Activated CD4-positive, alpha-beta T cell treated with anti-CD3 and anti-CD28 coated beads, Interleukin-2, amount 50 U/mL, for 1 hour (primary cell): ENCODE measurements at places on chromosomes 2 and 18.

DNA sequence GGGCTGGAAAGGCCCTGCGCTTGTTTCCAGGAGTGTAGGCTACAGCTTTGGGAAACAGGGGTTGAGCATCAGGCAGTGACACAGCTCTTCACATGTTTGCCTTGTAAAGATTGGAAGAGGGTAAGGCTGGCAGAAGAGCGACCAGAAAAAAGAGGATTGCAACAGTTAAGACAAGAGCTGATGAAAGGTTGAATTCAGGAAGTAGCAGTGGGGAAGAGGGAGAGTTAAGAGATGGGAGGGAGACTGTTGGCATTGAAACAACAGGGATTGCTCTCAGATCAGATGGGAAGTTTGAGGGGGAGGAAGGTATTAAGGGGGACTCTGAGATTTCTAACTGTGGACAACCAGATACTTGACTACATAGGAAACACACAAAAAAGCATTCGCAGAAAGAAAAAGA, 96.9 kb downstream of the CTAGE1 start:
- DNase-seq = no peak

DNA sequence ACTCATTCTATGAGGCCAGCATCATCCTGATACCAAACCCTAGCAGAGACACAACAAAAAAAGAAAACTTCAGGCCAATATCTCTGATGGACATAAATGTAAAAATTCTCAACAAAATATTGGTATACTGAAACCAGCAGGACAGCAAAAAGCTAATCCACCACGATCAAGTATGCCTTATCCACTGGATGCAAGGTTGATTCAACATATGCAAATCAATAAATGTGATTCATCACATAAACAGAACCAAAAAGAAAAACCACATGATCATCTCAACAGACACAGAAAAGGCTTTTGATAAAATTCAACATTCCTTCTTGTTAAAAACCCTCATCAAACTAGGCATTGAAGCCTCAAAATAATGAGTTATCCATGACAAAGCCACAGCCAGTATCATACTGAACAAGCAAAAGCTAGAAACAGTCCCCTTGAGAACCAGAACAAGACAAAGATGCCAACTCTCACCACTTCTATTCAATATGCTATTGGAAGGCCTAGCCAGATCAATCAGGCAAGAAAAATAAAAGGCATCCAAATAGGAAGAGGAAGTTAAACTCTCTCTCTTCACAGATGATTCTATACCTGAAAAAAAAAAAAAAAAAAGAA, 45.3 kb downstream of the RTTN start:
- no peak for DNase-seq

DNA sequence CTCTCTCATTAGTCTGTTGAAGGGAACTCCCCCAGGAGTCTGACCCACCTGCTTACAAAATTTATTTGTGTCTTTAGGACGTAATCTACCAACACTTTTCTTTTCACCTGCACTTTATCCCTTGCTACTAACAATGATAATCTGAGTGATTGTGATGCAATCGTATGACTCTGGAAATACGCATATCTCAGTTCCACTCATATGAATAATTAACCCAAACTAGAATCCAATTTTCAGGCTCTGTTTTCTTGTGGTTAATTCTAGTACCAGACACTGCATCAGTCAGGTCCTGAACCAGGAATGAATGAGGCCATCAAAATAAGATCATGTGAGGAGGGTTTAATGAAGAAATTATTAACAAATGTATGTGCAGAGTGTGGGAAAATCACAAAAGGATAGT, 158.4 kb upstream of the SRD5A2 start:
- no peak for DNase-seq

DNA sequence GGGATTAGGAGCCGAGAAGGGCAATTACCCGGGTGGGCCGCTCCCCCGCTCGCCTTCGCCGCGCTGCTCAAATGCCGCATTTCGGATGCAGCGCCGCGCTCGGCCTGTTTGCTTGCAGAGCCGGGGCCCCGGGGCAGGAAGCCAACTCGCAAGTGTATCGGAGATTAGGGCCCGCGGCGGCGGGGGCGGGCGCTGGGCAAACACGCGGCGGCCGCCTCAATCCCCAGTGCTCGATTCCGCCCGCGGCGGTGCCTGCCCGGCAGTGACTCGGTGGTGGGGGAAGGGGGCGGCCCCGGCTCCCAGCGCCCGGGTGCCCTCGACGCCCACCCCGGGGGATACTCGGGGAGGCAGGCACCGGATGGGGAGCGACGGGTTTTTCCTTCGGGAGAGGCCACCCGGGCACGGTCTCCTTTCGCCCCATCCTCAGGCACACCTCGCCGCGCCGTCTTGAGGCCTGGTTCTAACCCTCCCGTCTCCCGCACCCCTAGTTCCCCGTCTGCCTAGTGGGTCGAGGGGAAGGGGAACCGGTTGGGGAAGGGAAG, 26.6 kb upstream of the NOTO start:
- DNase-seq = peak; percentile 69

GRCh38 chr2:61617610-61618009, 79.5 kb upstream of the XPO1 start:
- DNase-seq = no peak

DNA sequence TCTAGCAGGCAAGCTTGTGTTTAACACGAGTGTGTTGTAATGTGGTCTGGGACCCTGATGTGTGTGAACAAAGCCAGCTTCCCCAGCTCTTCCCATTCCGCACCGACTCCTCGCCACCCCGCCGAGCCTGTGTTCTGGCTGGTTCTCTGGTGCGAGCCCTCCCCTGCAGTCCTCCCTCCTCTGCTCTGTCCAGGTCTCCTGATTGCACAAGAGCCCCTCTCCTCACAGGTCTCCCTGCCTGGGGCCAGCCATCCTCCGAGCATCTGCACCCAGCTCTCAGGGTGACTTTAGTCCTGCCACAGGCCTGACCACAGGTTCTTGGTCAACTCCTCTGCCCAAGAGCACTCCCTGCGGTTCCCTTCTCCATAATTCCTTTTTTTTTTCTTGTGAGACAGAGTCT, 13.2 kb downstream of the SLC66A3 start:
- no peak for DNase-seq

DNA sequence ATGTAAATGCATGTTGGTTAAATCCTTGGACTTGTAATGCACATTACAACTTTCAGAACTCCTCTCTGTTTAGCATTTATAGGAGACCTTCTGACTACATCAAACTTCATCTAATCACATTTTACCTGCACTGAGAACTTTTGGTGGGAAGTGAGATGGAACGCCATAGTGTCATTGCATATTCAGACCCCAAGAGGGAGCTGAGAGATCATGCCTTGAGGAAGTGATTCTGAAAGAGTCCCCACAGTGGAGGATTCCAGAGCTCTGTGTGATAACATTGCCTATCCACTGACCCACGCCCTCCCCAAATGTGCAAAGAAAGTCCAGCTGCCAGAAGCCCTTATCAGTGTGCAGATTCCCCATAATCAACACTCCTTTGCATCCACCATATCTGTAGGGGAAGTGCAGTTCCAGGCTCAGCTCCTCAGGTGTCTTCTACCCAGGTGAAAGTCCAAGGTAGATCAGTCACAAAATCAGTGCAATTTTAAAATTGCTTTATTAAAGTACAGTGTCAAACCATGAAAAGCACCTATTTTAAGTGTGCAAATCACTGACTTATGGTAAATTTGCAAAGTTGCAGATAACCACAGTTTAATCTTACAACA, 212.4 kb downstream of the RPIA start:
- no peak for DNase-seq

GRCh38 chr2:56806924-56807323, 623.1 kb downstream of the CCDC85A start:
- DNase-seq = no peak

GRCh38 chr18:35220424-35220823, 20.4 kb upstream of the ZNF397 start:
- no peak for DNase-seq

- peak; percentile 13 for DNase-seq
These were observed 335 bp downstream of the ERFE start for GRCh38 chr2:238159071-238159539.

GRCh38 chr18:77102259-77103040, 30.1 kb downstream of the MBP start:
- DNase-seq = no peak

- DNase-seq = no peak
These were observed 158.8 kb downstream of the DDX1 start for GRCh38 chr2:15750433-15750814.

GRCh38 chr2:24592441-24593100, 101.5 kb downstream of the NCOA1 start:
- no peak for DNase-seq

- peak; percentile 47 for DNase-seq
These were observed at the start of gene TSHZ1 for GRCh38 chr18:75210274-75211001. Gene TSHZ1, plus strand, starts transcription at chr18:75210797. Its CDS starts 1,080 bp downstream, at chr18:75211877.

DNA sequence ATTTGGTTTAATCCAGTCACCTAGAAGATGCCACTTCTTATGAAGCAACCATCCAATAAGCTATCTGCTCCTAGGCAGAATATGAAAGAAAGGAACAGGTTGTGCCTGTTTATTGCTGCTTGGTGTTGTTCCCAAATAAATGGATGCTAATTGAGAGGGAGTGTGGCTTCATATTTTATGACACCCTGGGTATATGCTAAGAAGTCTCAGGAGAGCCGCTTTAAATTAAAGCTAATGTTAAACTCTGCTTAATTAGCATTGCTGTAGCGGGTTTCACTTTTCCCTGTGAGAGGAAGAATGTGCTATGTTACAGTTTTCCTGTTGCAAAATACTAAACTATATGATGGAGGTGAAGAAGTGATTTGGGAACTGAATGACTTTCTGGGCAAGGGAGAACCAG, 48.7 kb upstream of the TANK start:
- no peak for DNase-seq

- no peak for DNase-seq
These were observed 93.0 kb upstream of the MYO3B start for GRCh38 chr2:170084820-170085491.

DNA sequence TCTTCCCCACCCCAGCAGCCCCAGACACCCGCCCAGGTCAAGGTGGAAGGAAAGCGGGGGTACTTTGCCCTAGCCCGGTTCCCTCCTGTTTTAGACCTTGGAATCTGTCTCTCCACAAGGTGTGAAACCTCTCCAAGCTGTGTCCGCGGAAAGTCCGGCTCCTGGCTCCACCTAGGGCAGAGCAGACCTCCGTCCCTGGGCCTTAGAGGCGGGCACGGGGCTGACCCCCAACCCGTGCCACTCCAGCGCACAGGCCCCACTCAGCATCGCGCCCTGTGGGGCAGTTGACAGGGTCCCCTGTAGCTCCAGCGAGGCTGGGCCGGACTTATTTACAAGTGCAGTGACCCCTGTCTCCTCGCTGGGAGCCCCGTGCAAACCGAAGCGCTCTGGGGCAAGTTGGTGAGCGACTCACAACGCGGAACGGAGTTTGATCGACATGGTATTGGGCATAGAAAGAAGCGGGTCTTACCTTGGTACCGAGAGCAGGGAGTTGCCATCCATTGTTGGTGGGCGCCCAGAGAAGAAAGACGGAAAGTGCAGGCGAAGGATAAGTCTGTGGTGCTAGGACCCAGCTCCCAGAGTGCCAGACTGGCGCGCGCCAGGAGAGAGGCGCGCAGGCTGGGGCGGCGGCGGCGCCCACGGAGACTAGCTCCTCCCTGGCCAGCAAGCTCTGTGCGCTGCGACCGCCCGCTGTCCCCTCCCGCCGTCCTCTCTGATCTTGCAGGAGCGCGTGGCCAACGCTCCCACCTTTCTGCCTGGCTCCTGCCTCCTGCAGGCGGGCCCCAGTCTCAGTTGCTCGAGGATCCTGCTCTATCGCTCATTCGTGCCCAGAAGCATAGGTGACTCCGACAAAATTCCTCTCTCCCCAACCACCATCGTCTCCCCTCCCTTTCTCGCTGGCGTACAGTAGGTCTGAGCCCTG, at the start of gene SPHKAP:
SPHKAP (minus strand) TSS at position 590 of the 922 bp plus-strand sequence; CDS start at position 501, 89 bp downstream.
- no peak for DNase-seq

DNA sequence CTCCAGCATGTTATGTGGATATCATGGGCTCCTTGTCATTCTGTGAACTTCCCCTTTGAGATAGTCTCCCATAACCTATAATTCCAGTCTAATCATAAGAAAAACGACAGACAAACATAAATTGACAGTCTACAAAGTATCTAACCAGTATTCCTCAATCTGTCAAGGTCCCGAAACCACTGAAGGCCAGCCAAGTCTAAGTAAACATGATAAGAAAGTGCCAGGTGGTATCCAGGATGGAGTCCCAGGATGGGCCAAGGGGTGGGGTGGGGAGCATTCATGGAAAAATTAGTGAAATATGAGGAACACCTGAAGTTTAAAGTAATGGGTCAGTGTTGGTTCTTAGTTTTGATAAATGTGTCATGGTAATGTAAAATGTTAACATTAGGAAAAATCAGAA, 355.5 kb downstream of the DPP10 start:
- no peak for DNase-seq

DNA sequence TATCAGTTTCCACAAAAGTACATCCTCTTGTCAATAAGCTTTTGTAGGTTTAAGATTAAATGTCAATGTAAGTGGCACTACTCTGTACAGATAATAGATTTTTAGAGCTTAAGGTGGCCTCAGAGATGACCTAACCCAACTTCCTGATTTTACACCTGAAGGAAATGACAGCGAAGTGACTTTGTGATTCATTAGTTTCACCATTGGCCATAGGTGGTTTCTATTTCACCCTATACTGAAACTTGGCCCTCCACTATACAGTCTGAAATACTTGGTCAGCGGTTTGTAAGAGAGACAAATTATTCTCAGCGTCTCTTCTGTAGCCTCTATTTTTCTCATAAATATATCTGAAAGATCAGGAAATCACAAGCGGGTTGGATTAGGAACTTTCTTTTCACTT, 330.4 kb upstream of the FAM98A start:
- no peak for DNase-seq

DNA sequence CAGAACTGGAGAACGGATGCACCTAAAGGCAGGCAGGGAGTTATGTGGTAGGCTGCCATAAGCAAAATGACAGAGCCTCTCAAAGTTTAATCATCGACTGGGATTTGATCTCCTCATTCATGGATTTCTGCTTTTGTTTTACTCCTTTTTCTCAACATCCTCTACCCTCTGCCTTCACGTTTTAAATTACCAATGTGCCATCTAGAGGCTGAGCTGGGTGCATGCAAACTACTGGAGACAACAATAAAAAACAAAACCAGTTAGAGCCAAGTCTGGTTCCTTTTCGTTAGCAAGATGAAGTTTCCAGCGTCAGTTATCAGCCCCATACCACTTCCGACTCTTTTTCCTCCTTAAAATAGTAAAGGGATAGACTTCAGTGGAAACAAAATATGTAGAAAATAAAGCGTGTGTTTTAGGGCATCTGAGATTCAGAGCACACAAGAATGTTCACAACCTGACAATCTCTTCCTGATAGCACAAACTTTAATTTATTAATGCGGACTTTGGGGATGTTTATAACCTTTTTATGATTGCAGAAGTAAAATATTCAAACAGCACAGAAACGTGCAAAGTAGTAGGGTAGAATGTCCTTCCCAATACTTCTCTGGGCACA, 117.0 kb downstream of the LAMA1 start:
- DNase-seq = no peak

- DNase-seq = no peak
These were observed 19.2 kb downstream of the CTDP1 start for GRCh38 chr18:79698668-79699335.

DNA sequence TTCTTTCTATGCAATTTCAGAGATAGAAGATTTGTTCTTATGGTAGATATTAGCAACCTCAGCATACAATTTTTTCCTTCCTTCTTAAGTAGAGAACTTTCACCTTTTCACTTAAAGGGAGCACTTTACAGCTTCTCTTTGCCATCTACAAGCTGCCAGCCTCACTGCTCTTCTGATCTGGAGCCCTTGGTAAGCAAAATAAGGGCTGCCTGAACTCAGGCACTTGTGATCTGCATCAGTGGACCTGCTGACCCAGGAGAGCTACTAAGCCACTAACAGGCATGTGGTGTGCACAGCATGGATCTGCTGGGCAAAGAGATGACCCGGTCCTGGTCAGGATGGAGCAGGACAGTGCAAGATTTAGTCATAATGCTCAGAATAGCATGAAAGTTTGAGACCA, 80.8 kb upstream of the SNTG2 start:
- no peak for DNase-seq

- no peak for DNase-seq
These were observed 47.4 kb downstream of the MFSD6 start for GRCh38 chr2:190455358-190456095.
